ENCODE measurements at places on chromosomes 1 and 21. TPM values are rescaled to one million over a fixed set of nuclear protein-coding genes. Genes with fewer than 3 reads are reported as not detected.

The MSH4 gene
- total RNA-seq: 0.09 TPM

The CCDC181 gene
- total RNA-seq: not detected

DNA sequence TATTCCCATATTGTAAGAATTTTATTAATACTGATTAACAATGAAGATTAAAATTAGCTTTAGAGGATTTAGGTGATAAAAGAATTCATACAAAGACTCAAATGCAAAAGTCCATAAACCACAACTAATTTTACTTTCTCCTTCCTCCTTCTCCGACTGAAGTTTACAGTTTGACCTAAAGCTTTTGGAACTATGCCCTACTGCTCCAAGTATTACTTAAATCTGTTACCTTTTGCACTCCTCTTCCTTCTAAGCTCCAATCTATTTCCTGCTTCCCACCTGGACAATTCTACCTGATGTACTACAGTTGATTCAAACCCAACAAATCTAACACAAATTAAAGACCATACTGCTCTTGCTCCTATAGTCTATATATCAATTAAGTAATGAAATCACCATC lies 36.3 kb downstream of the ANKRD13C start:
- DNase-seq: no peak

DNA sequence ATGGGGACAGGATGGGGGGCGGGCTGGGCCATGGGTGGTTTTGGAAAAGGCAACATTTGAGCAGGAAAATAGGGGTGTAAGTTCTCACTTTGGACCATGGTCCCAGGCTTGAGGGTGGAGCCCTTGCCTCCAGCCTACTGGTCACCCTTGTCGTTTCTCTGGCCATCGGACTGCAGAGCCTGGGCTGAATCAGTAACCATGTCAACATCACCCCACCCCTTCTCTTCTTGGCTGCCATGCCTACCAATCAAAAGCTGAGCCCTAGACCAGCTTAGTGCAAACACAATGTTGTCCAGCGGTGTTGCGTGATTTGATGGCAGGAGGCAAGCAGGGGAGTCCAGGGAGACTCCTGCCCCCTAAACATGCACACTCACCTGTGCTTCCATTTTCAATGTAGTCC lies 231.0 kb upstream of the KAZN start:
- no peak for DNase-seq

DNA sequence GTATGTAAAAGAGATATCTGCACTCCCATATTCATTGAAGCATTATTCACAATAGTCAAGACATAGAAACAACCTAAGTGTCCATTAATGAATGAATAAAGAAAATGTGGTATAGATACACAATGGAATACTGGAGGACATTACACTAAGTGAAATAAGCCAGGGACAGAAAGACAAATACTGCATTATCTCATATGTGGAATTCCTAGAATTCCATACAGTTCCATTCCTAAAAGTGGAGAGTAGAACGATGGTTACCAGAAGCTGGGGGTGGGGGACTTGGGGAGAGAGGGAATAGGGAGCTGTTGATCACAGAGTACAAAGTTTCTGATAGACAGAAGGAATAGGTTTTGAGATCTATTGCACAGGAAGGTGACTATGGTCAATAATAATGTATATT lies 7.4 kb downstream of the TMED5 start:
- DNase-seq: peak; percentile 63
